Spleen (tissue), 13 donors: ENCODE measurements at places on chromosomes 12 and 14. TPM values are rescaled to one million over a fixed set of nuclear protein-coding genes. Genes with fewer than 3 reads are reported as not detected.

SPX gene
- 0.66 TPM for total RNA-seq

MDP1 gene
- 25.5 TPM for total RNA-seq

HSPA2 gene
- total RNA-seq, result 31.4 TPM

HIF1A gene
- total RNA-seq, result 312 TPM

TAMALIN gene
- total RNA-seq, result 141 TPM

SLC48A1 gene
- 66.4 TPM for total RNA-seq

C14orf132 gene
- 10.0 TPM for total RNA-seq

GPRC5A gene
- 0.25 TPM for total RNA-seq

FOXM1 gene
- 7.3 TPM for total RNA-seq

WNT1 gene
- total RNA-seq, result not detected

SLC7A7 gene
- 56.4 TPM for total RNA-seq

LRFN5 gene
- total RNA-seq, result 2.9 TPM

MCRS1 gene
- 44.3 TPM for total RNA-seq

PPTC7 gene
- 26.8 TPM for total RNA-seq

GLI1 gene
- total RNA-seq, result 1.1 TPM

POTEG gene
- not detected for total RNA-seq

ARHGDIB gene
- 956 TPM for total RNA-seq

TRAF3 gene
- total RNA-seq, result 61.5 TPM

PLEKHD1 gene
- 0.27 TPM for total RNA-seq

ACSM4 gene
- total RNA-seq, result not detected

NFATC4 gene
- total RNA-seq, result 23.0 TPM

TMEM229B gene
- 29.0 TPM for total RNA-seq

LRTM2 gene
- total RNA-seq, result 0.12 TPM

SLCO1B3 gene
- not detected for total RNA-seq

MIPOL1 gene
- total RNA-seq, result 6.1 TPM

MYF6 gene
- not detected for total RNA-seq

ETFBKMT gene
- 4.9 TPM for total RNA-seq

NOXRED1 gene
- total RNA-seq, result 1.2 TPM
